Uterine smooth muscle cell (primary cell): ENCODE measurements at places on chromosomes 6 and 20. TPM values are rescaled to one million over a fixed set of nuclear protein-coding genes. Genes with fewer than 3 reads are reported as not detected.

Gene MDFI
- 0.11 and 1.2 TPM in 2 replicates for total RNA-seq

Gene FAM217A
- total RNA-seq = not detected in 2 replicates

Gene LY6G6F
- not detected in 2 replicates for total RNA-seq

Gene PRSS16
- total RNA-seq = 0.11 and 0.50 TPM in 2 replicates

Gene MCCD1
- total RNA-seq = not detected in 2 replicates

Gene RHAG
- not detected in 2 replicates for total RNA-seq

Gene GJA1
- 355 and 1,114 TPM in 2 replicates for total RNA-seq

Gene PRR18
- 0.12 TPM in 1 of 2 replicates, not detected in the other for total RNA-seq

Gene SEL1L2
- not detected in 2 replicates for total RNA-seq

Gene SULF2
- total RNA-seq = 2.0 and 12.0 TPM in 2 replicates

Gene PLN
- total RNA-seq = 0.11 and 2.2 TPM in 2 replicates

Gene TREM2
- not detected in 2 replicates for total RNA-seq

Gene SNX3
- 237 and 252 TPM in 2 replicates for total RNA-seq

Gene PRL
- total RNA-seq = not detected in 2 replicates

Gene SIRPD
- not detected in 2 replicates for total RNA-seq

Gene SLC22A1
- total RNA-seq = 0.62 and 0.77 TPM in 2 replicates

Gene BHLHE23
- not detected in 2 replicates for total RNA-seq
